NCI-H1105 treated with DMSO at 0.1 percent for 48 hours (cell line): ENCODE measurements at places on chromosomes 7 and 10.
A peak's percentile ranks its signal among the peaks of the same experiment; 100 is the strongest.

DNA sequence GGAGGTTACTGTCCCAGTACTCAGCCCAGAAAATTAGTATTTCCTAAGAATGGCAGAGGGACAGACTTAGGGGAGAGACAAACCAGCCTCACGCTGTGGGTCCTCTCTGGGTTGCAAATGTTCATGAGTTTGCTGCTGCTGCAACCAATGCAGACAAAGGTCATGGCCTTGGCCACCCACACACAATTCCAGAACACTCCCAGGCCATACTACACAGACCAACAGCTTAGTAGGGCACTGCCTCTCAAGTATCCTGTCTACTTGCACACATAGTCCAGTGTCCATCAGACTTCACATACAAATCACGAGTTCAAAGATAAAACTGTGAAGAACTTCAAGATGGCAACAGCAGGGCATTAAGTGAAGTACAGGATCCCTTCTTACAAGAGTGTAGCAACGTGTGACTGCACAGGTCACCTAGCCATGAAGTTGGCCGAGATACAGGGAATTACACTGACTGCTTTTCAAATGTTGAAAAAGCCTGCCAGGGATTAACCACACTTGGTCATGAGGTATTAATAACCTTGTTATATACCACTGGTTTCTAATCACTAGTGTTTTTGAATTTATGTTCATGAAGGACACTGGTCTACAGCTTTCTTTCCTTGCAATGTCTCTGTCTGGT is 40.0 kb downstream of the ZNF33B start:
- no peak for DNase-seq

DNA sequence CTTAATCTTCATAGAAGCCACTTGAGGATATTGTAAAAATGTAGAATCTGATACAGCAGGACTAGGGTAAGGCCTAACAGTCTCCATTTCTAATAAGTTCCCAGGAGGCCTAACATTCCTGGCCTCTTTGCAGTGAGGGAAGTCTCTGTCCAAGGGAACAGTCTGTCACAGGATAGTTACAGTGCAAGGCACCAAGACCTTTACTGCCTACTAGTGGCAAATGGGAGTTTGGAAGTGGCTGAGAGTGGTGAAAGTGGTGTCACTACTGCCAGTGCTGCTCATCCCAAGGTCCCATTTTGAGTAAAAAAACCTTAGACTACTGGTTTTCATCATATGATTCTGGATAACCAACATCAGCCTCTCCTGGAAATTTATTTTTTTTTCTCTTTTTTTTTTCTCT is 619.5 kb upstream of the SEMA3D start:
- DNase-seq, result no peak

DNA sequence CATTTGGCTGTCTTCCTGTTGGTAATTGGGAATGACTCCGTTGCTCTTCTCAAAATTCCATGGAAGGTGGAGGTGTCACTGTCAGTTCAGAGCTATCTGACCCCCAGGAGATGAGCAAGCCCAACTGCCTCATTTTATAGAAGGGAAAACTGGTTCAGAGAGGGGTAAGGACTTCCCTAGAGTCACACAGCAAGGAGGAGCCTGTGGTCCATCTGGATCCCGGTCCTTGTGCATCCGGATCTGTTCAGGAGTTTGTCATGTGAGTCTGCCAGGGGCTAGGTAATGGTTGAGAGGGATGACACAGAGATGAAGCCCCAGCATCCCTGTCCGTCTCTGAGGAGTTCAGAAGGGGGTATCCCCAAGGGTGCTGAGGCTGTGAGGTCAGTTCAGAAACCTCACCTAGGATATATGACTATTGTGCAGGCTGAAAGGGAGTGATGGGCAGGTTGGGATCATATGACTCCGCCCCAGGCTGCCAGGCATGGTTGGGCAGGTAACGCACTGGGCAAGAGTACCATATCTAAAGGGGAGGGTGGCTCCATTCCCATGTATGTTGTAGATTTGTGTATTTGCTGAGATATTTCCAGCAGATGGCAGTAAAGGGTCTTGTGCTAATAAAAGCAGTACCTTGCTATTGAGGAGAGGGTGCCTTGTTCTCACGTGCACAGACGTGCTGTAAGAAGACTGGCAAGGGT is 16.0 kb upstream of the SLC29A3 start:
- peak; percentile 46 for DNase-seq

GRCh38 chr7:147452816-147453215 is 1137.8 kb upstream of the C7orf33 start:
- no peak for DNase-seq

- no peak for DNase-seq
Observed at GRCh38 chr10:98272656-98273055, 4.7 kb upstream of the LOXL4 start.

DNA sequence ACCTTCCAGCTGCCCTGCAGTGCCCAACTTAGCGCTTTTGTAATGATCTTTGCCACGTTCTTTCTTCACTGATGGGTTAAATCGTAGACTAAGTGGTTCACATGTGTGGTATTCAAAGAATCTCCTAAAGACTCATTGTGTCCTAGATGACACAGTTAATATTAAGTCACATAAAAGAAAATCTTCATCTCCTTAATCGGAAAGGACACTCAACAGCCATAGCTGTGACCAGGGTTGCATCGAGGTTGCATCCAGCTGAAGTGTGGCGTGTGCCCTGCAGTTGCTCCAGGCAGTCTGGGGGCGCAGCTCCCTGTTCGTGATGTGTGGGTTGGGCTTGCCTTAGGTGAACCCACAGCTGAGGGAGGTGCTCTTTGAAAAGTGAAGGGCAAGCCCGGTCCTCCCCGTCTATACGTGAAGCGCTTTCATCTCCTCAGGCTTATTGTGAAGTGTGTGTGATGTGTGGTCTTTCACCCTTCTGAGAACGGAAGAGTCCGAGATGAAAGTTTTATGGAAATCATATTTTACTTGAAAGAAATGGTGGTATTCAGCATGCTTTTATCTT is 122.7 kb downstream of the TRRAP start:
- DNase-seq, result no peak

DNA sequence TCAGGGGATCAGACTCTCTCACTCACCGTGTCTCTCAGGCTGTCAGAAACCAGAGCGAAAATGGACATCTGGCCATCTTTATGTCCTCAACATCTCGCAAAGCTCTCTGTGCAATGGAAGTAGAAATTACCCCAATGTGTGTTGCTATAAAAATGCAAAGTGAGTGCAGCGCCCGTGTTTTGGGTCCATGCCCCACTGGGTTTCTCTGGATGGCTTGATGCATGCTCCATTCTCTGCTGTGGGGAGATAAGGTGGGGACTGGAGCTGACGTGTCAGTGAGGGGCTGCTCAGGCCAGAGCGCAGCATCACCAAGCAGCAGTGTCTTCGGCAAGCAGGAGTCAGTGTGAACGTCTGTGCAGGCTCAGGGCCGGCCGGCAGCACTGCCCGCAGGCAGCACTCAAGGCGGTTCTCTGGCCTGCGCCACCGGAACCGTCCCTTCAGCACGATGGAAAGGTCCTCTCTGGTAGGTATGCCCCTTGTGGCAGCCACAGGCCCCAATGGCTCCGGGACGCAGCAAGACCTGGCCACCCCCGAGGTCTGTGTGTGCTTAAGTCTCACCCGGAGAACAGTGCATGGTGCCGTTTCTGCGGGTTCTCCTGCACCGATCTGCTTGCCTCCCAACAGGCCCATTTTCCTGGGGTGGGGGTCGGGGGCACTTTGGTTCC is 30.2 kb downstream of the WDR86 start:
- DNase-seq, result no peak

GRCh38 chr7:155885167-155886155 is 73.2 kb upstream of the SHH start:
- no peak for DNase-seq

GRCh38 chr7:74083117-74083876 is at the start of gene LIMK1:
LIMK1 (plus strand) TSS chr7:74083804; CDS start chr7:74083991, 187 bp downstream.
- peak; percentile 61 for DNase-seq

DNA sequence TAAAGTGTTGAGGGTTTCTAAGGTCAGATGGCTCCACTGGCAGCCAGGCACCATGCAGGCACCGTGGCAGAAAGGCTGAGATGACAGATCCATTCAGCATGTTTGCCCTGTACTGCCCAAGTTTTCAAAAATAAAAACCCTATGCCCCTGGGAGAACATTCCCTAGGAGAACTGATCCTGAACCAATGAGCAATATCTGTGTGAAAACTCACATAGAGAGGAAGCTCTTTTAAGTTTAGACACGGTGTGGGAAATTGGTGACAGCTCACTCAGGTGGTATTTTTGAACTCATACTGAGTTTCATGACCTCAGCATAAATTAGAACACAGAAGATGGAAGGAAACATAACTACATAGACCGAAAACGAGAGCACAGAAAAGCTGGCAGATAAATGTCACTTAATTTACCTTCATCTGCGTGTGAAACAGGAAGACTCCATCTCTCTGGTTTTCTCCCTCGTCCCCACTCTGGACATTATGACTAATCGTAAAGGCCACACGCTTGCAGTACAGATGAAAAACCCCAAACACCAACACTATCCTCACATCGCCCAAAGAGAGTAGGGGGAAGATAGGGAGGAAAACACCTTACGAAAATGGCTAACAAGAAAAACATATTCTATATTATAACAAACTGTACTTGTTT is 127.8 kb downstream of the ICA1 start:
- no peak for DNase-seq

GRCh38 chr7:351256-351655 is 61.3 kb downstream of the FOXL3 start:
- no peak for DNase-seq

GRCh38 chr7:94449151-94449725 is 54.5 kb downstream of the COL1A2 start:
- peak; percentile 78 for DNase-seq

- peak; percentile 59 for DNase-seq
Observed at GRCh38 chr10:63664341-63664885, 143.2 kb downstream of the REEP3 start.

DNA sequence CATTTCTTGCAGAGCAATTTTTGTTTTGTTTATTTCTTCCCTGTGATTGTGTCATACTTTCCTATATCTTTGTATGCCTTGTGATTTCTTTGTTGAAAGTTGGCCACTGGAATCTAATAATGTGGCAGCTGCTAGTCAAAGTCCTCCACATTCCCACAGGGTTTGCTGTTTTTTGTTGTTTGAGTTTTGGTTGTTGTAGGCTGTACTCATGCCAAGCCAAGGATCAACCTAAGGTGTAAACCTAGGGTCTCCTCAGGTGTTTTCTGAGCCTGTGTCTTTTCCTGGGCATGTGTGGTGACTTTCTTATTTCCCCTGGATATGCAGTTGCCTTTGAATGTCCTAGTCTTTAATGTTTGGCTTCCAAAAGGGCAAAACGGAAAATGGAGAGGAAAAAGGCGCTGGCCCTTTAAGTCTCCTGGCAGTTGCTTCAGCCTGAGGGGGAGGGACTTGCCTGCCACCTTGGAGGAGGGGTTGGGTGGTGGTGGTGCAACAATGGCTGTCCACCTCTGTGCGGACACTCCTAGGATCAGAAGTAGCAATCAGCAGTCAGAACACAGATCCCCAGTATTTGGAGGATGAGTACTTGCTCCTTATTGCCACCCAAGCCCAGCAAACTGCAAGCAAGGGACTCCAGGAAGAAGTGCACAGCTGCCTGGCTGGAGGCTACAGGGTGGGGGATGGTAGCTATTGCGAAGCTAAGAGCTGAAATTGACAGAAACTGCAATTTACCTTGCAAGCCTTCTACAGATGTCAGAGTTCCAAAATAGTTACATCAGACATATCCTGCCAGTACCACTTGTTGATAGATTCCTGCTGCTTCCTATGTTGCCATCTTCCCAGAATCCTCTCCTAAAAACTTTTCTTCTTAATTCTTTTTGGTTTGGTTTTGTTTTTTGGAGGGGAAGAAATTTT is 5.6 kb upstream of the ZNF518A start:
- peak; percentile 18 for DNase-seq

DNA sequence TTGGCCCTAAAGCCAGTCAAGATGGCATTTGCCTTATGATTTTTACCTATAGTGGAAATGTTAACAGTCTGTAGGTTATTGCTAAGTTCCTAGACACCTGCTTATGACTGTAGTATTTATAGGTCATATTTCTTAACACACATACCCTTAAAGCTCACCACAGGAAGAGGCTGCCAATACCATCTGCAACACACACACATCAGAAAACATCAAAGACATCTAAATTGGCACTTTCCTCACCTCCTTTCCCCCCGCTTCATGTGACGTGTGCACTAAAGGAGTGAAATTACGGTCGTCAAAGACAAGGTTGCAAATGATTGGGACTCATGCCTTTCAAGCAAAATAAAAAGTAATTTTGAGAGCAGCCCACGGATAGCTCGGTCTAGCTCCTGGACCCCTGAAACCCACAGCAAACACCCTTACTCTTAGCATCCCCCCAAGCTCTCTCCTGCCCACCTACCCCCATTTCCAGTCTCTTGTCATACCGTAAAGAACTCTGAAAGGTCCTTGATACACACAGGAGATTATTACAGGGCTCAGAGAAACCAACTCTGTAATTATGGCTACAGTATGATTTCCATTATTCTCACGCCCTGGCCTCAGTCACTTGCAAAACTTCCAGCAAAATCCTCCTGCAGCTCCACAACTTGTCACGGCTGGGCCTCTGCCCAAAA is 90.5 kb downstream of the PLXNA4 start:
- DNase-seq, result no peak

GRCh38 chr7:79923953-79924352 is 210.7 kb upstream of the GNAI1 start:
- DNase-seq, result no peak

DNA sequence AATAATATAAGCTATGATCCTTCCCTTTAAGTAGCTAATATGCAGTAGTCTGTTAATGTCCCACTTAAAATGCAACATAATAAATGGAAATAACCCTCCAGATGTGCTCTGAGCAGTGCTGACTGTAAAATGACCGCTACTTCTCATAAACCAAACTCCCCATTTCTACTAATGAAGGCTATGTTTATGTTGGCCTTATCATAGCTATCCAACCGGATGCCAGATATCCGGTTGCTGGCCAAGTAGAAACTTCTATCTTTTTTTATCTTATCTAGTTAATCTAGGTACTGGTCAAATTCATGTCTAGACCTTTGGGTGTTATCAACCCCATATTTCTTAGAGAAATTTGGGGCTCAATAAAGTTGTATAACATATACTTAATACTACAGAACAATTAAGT is 56.6 kb downstream of the CHRM2 start:
- DNase-seq, result no peak

- no peak for DNase-seq
Observed at GRCh38 chr10:34187201-34187600, 627.9 kb downstream of the PARD3 start.

DNA sequence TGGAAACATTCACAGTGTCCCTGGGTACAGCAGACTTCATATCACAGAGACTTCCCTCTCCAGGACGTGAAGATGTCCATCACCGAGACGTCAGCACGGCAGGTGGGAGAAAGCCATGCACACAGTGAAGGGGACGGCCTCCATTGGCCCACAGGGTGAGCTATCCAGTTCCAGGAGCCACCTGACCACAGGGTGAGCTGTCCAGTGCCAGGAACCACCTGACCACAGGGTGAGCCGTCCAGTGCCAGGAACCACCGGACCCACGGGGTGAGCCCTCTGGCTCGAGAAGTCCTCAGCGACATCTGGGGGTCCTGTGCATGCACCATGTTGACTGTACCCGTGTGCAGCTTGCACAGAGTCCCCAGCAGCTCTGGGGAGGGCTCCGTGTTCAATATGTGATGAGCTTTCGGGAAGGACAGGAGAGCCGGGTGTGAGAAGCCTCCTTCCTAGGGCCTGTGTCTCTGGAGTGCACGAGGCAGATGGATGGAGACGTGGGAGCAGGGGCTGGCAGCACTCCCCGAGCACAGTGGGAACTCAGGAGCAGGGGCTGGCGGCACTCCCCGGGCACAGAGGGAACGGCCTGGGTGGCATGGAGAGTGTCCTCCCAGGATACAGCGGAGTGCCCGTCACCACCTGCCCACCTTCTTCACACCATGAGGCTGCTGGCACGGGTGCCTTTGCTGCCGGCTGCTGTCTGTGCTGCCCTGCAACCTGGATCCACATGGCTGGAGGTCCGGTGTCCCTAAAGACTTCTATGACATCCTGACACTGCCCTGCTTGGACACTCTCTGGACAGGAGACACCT is 616.2 kb downstream of the DNAJB6 start:
- no peak for DNase-seq
